Urothelium cell line (cell line): ENCODE measurements at places on chromosomes 1 and 21.

GRCh38 chr1:8481650-8482380 is 163.9 kb downstream of the SLC45A1 start:
- DNase-seq: no peak

DNA sequence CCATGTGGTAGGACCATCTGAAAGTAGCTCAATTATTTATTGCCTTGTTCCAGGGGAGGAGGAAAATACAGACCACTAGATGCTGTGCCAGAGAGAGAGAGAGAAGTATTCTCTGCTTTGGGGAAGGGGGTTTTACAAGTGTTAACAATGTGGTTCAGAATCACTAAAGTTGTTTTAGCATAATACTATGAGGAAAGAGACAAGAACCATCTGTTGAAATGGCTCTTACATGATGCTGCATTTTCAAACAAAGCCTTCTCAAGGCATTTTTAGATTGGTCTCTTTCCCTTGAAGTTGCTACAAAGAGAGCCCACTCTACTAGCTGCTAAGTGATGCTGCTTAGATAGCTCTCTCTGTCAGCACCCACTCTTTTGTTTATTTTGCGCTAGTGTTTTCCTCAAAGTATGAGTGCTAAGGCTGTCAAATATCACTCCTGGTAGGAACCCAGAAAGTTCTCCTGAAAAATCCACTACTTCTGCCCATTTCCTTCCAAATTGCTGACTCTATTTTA is 255.1 kb downstream of the NFIA start:
- no peak for DNase-seq

- no peak for DNase-seq
Measured at GRCh38 chr1:183986941-183987340, 50.6 kb downstream of the COLGALT2 start.

- peak; percentile 96 for DNase-seq
Measured at GRCh38 chr1:36386265-36387140, 779 bp upstream of the STK40 start.

- no peak for DNase-seq
Measured at GRCh38 chr1:232728507-232729263, 76.5 kb upstream of the MAP10 start.

DNA sequence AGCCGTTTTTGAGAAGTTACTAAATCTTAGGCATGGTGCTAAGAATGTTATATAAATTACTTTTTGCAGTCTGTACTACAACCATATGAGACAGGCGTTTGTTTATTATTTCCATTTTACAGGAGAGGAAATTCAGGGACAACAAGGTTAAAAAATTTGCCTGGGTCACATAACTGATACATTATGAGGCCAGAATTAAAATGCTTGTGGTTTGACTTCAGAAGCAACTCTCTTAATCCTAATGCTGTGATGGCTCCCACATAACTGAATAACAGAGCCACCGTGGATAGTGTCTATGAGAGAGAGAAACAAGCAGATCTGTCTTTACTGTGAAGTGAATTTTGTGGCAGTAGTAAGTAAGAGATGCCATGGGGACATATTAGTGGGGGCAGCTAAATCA is 184.9 kb downstream of the NCAM2 start:
- no peak for DNase-seq

DNA sequence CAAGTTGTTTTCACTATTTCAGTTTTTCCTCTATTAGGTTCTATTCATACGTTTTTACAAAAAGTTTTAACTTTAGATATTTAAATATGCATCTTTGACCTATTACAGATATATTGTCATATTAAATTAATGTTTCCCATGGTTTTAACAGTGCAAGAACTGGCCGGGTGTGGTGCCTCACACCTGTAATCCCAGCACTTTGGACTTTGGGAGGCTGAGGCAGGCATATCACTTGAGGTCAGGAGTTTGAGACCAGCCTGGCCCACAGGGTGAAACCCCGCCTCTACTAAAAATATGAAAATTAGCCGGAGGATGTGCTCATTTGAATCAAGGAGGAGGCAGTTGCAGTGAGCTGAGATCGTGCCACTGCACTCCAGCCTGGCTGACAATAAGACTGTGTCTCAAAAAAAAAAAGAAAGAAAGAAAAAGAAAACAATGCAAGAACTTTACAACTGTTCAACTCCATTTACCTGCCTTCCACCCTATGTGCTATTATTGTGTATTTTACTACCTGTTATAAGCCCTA is 19.8 kb upstream of the TINAGL1 start:
- DNase-seq: no peak
